ENCODE measurements at places on chromosomes 7 and 10.

DNA sequence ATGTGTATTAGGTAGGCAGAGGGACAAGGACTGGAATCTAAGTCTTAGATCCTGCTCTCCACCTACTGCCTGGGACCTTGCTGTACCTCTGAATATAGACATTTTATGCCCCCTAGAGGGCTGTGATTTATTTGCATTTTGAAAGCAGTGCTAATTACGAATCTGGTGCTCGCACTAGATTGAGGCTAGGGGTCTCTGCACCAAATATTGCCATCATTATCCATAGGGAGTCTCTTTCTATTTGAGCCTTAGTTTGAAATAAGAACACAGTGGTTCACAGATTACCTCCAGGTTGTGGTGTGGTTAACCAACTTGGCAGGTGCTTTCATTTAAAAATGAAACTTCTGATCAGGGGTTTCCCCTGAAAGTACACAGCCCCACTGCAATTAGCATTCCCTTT lies 41.8 kb downstream of the CNNM1 start:
- no peak for DNase-seq

- DNase-seq, result no peak
Measured at GRCh38 chr7:77306231-77307067, 106.8 kb upstream of the FGL2 start.

DNA sequence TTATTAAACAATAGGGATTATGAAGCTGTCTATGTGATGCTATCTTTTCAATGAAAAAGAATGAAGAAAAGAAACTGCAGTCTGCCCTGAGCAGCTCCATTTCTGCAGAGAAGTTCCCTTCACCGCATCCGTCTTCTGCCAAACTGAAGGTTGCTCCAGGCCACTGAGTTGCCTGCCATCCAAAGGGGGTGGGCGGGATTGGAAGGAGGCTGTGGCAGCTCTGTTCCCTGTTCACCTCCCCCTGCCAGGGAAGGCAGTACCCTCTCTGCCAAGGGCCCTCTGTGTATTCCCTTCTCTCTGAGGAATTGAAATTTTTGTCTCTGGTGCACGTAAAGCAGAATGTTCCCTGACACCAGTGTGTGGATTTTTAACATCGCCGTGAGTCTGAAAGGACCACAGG lies 243.1 kb upstream of the GHITM start:
- no peak for DNase-seq

DNA sequence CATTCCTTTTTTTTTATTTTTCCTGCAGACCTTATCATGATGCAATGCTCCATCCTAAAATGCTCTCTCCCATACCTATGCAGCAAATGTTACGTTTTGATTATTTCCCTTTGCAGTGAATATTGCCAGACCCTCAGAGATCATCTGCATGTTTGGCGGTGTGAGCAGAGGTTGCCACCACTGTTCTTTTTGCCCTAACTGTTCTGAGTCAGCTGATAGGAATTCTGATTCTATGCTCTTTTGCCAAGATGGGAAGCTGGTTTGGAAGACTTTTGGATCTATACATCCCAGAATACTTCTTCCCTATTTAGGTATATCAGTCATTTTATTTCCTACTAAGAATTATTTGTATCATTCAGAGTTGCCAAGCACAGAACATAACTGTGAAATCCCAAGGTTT lies 130.5 kb downstream of the KLF6 start:
- DNase-seq, result no peak

GRCh38 chr7:142851269-142851668 lies 3.6 kb upstream of the EPHB6 start:
- DNase-seq, result no peak

GRCh38 chr7:142754681-142755575 lies 5.7 kb downstream of the PRSS1 start:
- DNase-seq, result no peak

DNA sequence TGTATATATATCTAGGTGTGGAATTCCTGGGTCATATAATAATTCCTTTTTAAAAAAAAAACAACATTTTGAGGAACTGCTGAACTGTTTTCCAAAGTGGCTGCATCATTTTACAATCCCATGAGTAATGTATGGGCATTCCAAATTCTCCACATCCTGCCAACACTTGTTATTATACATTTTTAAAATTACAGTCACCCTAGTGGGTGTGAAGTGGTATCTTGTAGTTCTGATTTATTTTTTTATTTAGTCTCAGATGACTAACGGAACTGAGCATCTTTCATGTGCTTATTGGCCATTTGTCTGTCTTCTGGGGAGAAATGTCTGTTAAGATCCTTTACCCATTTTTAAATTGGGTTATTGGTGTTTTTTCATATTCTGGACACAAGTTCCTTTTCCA lies 12.0 kb upstream of the KLHL7 start:
- no peak for DNase-seq

GRCh38 chr10:6151087-6151977 lies 51.4 kb upstream of the PFKFB3 start:
- DNase-seq, result peak; percentile 37

DNA sequence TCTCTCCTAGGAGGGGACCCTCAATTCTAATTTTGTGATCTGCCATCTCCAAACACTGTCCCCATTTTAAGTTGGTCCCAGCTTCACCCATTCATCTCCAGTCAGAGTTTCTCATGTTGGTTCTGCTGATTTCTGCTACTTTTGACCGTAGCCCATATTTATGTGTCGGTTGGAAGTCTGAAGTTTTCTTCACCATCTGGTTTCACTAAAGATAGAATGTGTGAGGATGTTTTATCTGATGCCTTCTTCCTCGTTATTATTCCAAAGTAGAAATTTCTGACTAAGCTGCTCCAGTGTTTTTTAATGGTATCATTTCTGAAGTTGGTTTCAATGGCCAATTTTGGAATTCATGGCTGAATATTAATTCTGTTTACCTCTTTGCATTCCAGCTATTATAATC lies 21.3 kb upstream of the IFIT2 start:
- DNase-seq, result no peak

- DNase-seq, result no peak
Measured at GRCh38 chr10:22740180-22740579, 25.8 kb upstream of the PIP4K2A start.

Measured in pancreas (tissue), 10 donors.